ENCODE measurements at places on chromosomes 5 and 9.

DNA sequence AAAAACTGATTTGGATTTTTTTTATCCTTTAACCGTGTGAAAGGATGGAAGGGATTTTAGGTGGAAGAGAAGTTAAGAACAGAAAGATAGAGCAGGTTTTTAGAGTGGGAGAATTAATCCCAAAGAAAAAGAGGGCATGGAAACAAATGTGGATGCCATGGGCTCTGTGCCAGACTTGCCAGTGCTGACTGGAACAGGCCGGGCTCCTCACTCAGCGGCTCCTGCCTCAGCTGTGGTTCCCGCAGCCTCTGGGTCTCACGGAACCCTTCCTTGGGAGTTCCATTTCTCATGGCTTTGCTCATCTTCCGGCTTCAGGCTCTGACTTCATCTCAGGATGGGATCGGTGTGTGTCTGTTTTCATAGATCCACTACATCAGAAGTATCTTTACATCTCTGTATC is 30.4 kb upstream of the SLC2A8 start:
- peak; percentile 81 for DNase-seq

DNA sequence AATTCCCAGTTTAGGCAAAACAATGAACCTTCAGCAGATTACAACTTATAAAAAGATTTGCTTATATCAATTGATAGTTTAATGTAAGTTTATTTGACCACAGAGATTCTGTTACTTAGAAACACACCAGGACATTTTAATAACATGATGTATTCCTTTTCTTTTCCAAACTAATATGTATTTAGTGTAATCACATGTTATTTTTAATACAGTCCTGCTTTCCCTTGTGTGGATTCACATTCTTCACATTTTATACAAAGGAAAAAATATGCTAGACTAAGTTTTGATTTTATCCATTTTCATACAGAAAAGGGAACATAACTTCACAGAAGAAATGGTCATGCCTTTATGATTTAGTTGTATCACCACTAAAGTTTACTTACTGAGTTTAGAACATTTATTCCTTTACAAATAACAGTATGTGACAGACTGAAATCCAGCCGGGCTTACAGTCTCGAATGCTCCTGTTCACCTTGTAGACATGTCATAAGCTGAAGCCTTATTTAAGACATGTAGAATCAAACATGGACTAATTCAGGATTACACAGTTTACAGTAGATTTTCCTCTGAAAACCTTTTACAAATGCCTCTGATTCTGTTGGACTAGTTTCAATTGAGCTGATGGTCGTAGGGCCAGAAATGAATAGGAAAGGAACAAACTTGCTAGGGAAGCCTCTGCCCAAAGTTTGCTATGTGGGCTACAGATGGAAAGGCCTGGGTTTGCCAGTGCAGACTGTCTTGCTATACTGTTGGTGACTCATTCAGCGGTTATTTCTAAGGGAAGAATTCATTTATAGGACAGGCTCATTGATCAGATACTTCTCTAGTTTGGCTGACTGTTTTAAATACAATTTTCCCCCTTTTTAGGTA is 6.6 kb upstream of the ASPN start:
- DNase-seq, result no peak

DNA sequence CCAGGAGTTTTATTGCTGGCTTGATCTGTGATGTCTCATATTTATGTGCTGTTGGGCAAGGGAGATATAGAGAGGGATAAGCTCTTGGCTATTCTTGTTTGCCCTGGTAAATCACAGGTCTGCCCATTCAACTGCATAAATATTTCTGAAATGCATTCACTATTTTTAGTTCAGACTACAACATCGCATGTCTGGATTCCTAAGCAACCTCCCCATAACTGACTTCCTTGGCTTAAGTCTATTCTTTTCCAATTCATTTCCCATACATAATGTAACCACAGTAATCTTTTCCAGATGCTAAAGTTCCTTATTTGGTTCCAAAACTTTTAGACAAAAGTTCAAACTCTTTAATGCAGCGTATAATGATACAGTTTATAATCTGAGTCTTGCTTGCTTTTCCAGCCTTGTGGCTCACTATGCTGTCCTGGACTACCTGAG is 321.4 kb upstream of the ACTBL2 start:
- DNase-seq, result no peak

DNA sequence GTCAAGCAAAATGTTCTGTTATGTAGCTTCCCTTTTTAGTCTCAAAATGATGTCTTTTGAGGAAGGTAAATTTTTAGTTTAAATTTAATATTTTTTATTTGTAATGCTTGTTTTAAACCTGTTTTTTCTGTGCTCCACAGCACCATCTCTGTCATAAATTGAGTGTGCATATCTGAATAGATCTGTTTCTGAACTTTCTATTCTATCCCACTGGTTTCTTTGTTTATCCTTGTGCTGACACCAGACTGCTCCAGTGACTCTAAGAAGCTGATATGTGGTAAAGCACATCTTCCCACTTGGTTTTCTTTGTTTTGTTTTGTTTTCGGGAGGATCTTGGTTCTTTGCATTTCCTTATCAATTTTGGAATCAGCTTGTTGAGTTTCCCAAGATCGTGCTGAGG is 7.1 kb upstream of the RNF145 start:
- no peak for DNase-seq

GRCh38 chr9:131545003-131545785 is at the start of gene PRRT1B:
PRRT1B (plus strand) TSS chr9:131545523; CDS start chr9:131545616, 93 bp downstream.
- no peak for DNase-seq

All from lower leg skin (tissue), 4 donors.